Esophagus muscularis mucosa (tissue), 4 donors: ENCODE measurements at places on chromosomes 7 and 10. TPM values are rescaled to one million over a fixed set of nuclear protein-coding genes. Genes with fewer than 3 reads are reported as not detected.

The NUTM2E gene
- total RNA-seq: not detected

DNA sequence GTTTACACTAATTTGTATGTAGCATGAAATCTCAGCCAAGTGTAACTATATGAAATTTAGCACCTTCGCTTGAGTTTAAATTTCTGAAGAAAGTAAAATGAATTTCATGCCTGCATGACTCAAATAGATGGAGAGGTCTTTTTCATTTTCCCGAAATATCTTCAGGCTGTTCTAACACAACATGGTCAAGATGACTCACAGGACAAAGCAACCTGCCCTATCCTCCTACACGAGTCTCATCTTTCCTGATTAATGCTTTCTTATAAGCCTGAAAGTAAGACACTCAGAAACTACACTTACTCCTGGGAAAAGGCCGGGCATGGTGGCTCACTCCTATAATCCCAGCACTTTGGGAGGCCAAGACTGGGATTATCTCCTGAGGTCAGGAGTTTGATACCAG, 41.2 kb downstream of the CH25H start:
- no peak for DNase-seq

DNA sequence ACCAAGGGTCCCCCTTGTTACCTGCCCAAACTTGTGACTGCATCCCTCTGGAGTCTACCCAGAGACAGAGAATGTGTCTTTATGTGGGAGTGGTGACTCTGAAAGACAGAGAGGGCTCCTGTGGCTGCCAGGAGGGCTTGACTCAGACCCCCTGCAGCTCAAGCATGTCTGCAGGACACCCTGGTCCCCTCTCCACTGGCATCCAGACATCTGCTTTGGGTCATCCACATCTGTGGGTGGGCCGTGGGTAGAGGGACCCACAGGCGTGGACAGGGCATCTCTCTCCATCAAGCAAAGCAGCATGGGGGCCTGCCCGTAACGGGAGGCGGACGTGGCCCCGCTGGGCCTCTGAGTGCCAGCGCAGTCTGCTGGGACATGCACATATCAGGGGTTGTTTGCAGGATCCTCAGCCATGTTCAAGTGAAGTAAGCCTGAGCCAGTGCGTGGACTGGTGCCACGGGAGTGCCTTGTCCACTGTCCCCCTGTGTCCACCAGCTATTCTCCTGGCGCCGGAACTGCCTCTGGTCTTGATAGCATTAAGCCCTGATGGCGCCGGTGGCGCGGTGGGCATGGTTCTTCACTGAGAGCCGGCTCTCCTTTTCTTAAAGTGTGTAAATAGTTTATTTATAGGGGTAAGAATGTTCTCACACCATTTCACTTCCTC, 19.4 kb upstream of the SH2D4B start:
- no peak for DNase-seq

- DNase-seq: no peak
Measured at GRCh38 chr10:84179059-84179710, 5.6 kb downstream of the GPR15LG start.

DNA sequence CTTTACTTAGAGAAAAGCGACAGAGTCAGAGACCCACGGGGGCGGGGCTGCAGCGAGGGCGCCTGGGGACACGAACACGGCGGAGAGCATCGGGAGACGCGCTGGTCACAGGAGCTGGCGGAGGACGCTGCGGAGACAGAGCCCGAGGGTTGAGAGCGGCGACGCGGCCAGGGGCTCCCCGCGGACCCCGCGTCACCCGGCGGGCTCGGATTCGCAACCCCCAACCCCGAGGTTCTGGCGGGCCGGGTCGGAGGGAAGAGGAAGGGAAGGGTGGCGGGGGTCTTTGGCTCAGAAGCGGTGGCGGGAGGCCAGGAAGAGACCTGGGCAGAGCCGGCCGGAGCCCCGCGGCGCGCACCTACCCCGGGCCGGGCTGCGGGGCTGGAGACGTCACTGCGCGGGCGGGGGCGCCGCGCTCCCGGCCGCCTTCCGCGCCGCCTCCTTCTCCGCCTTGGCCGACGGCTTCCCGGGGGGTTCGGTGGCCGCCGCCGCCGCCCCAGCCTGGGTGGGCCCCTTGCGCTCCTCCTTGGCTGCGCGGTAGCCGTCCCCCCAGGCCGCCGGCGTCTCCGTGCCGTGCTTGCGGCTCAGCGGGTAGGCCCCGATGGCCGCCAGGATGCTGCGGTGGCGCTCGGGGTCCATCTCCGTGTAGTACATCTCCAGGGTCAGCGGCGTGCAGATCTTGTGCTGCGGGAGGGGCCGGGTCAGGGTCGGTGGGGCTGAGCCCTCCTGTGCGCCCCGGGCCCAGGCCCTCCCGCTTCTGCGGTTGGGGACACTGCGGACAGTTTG, 11.1 kb downstream of the CALY start:
- DNase-seq: no peak

- no peak for DNase-seq
Measured at GRCh38 chr10:59887972-59888640, 18.2 kb downstream of the CCDC6 start.

GRCh38 chr10:3654496-3654895, 130.5 kb downstream of the KLF6 start:
- no peak for DNase-seq

DNA sequence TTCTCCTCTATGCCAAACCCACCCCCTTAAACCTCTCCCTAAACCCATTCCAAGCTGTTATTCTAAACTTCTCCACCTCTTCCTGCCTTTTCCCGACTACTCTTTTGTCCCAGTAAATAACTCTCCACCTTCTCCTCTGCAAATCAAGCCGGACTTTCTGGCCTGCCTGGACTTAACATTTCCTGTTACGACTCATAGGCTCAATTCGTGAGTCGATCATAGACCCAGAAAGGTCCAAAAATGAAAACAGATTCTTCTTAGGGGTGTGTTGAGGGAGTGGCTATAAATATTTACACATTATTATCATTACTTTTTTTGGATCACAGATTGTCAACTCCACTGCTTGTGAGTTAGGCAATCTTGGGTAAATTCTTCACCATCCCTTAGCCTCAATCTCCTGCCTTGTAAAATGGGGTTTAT, 59.0 kb upstream of the HABP2 start:
- DNase-seq: no peak
